ENCODE measurements at places on chromosomes 4 and X. TPM values are rescaled to one million over a fixed set of nuclear protein-coding genes. Genes with fewer than 3 reads are reported as not detected.

Gene RASGEF1B
- total RNA-seq = 1.1 TPM

Gene MXRA5
- total RNA-seq = not detected

Gene TSPAN5
- total RNA-seq = 25.8 TPM

Gene ATOH1
- total RNA-seq = not detected

Gene DGKK
- total RNA-seq = not detected

Gene SPANXD
- total RNA-seq = not detected

Gene TLR10
- total RNA-seq = not detected

Gene RNF128
- total RNA-seq = not detected

Gene NELFA
- total RNA-seq = 10.4 TPM

Gene ARHGAP36
- not detected for total RNA-seq

Gene PABPC4L
- 0.72 TPM for total RNA-seq

Gene SOWAHB
- not detected for total RNA-seq

Gene TIGD4
- total RNA-seq = 0.16 TPM

Gene JADE3
- 1.5 TPM for total RNA-seq

Gene LANCL3
- total RNA-seq = 1.6 TPM

Gene PHF8
- 5.1 TPM for total RNA-seq

Gene AIMP1
- 20.6 TPM for total RNA-seq

Gene SH3D19
- total RNA-seq = 145 TPM

Gene DMRTC1B
- total RNA-seq = not detected

Gene EDA
- total RNA-seq = 3.4 TPM

Gene RAB33A
- total RNA-seq = 0.65 TPM

Gene EREG
- not detected for total RNA-seq

Gene SERPINA7
- total RNA-seq = not detected

Gene MAGEA6
- not detected for total RNA-seq

Gene FAM47C
- total RNA-seq = not detected

Gene PDGFRA
- total RNA-seq = 240 TPM

Gene UBE2K
- 13.2 TPM for total RNA-seq

Gene NLRP2B
- not detected for total RNA-seq

Gene BTK
- total RNA-seq = not detected

Gene FAM47B
- total RNA-seq = not detected

Gene HSD17B13
- not detected for total RNA-seq

Gene SHROOM4
- total RNA-seq = 3.6 TPM

Gene NSG1
- 95.3 TPM for total RNA-seq

Gene AKAP14
- total RNA-seq = not detected

Gene FMR1NB
- total RNA-seq = not detected

Gene SHROOM2
- 0.49 TPM for total RNA-seq

Gene WWC2
- total RNA-seq = 24.0 TPM

Gene GUCY1A1
- total RNA-seq = 1.1 TPM

Data from cardiac atrium fibroblast (primary cell).